ENCODE measurements at places on chromosomes 2 and 18.

- DNase-seq: no peak
These were observed 233.9 kb downstream of the GPD2 start for GRCh38 chr2:156670104-156670503.

GRCh38 chr2:555164-555922 is 121.9 kb downstream of the TMEM18 start:
- DNase-seq: no peak

DNA sequence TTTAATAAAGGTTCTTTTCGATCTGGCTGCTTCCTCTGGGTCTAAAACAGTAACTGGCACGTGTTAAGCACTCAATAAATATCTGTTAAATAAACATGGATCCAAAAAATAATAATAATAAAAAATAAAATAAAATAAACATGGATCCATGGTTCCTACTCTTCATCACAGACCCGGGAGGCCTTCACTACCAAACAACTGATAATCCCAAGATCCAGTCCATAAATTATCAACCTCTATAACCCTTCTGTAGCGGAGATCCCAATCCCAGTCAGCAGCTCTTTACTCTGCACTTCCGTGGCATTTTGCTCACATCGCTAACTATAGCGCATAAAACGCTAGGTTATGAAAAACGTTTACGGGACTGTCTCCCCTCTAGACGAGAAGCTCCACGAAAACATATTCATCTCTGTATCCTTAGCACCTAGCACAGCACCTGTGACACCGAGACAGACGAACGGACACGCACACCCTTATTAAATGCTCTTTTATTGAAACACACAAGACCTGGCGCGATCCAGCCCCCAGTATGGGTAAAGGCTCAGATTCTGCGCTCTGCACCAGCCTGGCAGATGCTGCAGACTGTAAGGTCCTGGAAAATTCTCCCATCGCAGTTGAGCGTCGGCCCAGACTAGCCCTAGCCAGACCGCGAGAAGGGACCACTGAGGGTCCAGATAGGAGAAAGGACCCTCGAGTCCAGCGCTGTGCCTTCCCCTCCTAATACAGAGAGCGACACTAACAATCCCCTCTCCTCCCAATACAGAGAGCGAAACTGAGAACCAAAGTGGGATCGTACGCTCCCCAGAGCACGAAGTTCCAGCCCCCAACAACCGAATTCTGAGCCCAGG is 770 bp downstream of the NBAS start:
- no peak for DNase-seq

DNA sequence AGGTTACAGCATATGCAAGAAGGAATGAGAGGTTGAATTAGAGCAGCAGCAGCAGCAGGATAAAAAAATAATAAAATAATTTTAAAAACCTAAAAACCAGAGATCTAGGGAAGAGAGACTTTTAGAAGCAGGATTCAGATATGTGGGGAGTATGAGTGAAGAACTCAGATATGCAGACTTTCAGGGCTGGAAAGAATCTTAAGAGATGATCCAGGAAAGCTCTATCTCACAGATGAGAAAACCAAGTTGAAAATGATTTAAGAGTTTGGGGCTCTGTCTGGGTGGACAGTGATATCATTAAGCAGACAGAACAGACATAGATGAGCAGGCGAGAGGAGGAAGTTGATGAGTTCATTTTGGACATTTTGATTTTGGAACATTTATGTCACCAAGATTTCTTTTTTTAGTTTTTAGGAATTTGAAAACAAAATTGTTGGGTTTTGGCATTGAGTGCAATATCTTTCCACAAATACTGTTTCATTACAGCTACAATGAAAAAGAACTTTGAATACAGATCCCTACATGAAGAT is 31.8 kb downstream of the BCL2 start:
- DNase-seq: no peak

GRCh38 chr2:226413498-226414130 is 386.0 kb downstream of the IRS1 start:
- no peak for DNase-seq

DNA sequence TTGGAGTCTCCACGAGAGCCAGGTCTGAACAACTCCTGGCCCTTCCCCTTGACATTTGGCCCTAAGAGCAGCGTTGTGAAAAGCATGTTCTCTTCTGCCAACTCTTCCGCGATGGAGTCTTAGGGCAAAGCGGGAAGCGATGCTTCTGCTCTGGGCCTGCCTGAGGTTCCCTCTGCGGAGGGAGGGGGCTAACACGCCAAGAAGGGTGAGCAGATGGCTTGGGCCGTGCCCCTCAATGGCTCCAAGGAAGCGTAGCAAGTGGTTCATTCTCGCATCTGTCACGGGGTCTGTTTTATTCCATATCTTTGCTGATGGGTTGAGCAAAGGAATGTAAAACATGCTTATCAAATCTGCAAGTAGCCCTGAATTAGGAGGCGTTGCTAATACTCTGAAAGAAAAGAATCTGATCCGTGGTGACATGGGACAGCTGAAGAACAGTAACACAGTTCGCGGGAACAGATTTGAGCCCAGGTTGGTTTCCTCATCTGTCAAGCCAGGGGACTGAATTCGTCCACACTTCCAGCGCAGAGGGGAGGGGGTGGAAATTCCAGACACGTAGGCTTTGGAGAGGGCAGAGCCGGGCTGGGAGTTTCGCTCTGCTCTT is 38.0 kb downstream of the DNMT3A start:
- DNase-seq: no peak

DNA sequence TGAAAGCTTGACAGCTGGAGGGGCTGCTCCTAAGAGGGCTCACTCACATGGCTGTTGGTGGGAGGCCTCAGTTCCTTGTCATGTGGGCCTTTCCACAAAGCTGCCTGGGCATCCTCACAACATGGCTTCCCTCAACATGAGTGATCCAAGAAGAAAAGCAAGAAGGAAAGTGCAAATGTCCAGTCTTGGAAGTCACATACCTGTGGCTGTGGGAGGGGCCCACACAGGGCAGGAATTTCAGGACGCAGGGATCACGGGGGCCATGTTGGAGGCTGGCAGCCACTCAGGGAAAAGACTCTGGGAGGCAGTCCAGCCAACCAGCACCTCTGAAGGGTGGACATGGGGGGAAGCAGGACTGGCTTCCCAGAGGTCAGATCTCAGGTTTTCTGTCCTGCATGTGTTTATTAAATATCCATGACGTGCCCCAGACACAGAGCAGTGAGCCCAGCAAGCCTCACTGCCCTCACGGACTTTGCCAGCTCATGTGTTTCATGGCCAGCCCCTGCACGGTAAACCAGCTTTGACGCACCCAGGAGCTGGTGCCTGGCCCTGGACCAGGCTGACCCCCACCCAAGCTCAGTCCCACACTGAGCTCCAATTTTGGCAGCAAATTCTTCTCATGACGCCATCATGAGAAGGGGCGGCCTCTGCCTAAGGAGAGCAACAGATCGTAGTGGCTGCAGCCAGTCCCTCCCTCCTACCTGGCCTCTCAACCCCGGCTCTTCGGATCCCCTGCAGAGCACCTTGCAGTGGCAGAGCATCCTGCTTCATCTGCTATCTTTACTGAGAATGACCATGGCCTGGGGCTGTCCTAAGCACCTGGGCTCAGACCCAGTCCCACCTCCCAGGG is 34.7 kb upstream of the GPR17 start:
- DNase-seq: peak; percentile 21

- no peak for DNase-seq
These were observed 66.7 kb downstream of the MARCHF4 start for GRCh38 chr2:216305574-216305973.

- no peak for DNase-seq
These were observed 18.8 kb downstream of the ARHGAP15 start for GRCh38 chr2:143148011-143148410.

DNA sequence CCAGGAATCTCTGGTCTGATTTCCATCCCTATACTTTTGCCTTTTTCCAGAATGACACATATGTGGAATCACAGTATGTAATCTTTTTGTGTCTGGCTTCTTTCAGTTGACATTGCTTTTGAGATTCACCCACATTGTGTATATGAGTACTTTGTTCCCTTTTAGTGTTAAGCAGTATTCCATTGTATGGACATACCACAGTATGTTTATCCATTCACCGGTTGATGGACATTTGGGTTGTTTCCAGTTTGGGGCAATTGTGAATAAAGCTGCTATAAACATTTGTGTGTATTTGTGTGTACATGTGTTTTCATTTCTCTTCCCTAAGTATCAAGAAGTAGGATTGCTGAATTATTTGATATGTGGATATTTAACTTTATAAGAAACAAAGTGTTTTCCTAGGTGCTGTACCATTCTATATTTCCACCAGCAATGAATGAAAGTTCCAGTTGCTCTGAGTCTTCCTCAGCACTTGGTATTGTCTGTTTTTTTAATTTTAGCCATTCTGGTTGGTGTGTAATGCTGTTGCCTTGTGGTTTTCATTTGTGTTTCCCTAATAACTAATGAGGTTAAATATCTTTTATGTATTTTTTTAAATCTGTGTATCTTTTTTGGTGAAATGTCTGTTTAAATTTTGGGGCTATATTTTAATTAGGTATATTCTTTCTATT is 203.5 kb upstream of the HAAO start:
- DNase-seq: no peak

GRCh38 chr2:42298996-42299754 is 61.8 kb downstream of the COX7A2L start:
- peak; percentile 20 for DNase-seq

GRCh38 chr2:3814706-3815245 is 111.4 kb downstream of the DCDC2C start:
- DNase-seq: no peak

DNA sequence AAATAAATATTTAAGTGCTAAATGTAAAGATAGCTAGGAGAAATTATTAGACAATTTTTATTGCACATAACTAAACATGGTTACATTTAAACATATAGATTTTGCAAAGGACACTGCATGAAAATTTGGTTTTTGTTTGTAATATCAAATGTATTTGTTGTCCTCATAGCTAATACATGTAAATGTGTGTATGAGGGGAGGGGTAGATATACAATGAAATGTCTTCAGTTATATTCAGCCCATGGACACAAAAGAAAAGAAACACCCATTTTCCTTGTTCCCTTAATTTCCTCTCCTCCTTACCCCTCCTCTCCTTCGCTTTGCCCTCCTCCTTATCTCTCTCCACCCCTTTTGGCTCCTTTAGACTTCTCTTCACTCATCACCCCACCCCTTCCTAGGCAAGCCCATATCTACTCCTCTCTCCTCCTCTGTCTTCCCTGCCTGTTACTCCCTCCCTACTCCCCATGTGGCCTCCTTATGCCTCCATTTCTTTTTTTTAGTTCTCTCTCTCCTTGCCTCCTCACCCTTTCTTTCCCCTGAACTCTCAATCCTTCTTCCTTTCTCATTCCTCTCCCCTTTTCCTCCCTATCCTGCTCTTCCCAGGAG is 1.4 kb downstream of the COL3A1 start:
- DNase-seq: no peak

GRCh38 chr2:224347176-224348051 is 54.5 kb downstream of the FAM124B start:
- no peak for DNase-seq

- DNase-seq: no peak
These were observed 178.0 kb downstream of the HDAC4 start for GRCh38 chr2:239222706-239223309.

DNA sequence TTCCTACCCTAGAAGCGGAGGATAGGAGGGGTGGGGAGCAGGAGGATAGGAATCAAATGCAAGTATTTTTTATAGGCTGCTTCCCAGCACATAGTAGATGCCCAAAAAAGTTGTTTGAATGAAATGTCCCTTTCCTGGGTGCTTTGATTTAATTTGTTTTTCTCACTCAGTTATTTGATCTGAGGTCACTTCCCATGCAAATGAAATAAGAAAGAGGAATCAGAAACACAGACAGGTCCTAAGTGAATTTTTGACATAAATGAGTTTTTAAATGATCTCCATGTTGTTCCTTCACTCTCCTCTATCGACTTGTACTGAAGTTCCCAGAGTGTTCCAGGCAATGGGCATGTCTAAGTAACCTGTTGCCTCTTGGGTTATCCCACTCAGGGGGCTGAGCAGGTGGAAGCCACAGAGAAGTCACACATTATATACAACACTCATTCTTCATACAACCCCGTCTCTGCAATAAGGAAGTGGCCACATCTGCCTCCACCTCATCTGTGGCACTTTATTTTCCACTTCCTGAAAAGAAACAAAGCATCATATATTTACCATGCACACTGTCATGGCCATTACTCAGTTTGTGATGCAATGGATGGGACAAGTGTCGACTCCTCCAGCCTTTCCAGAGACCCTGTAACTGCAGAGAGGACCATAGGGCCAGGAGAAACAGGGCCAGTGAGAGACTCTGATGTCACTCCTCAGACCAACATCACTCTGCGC is 81.9 kb upstream of the ZNF397 start:
- DNase-seq: no peak

DNA sequence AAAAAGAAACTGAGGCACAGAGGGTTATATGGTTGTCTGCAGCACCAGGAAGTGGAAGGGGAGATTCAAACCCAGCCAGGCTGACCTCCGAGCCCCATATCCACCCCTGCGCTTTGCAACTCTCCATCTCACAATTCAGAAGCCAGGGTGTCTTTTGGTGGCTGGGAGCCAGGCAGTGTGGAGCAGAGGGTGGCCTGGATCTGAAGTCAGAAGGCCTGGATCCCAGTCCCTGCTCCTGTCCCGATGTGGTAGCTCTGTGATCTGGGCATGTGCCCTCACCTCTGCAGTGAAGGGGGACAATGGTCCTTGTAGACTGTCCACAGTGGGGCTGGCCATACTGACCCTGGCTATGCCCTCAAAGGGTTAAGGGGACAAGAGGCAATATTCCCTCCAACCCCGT is 57.0 kb downstream of the CIB4 start:
- no peak for DNase-seq

DNA sequence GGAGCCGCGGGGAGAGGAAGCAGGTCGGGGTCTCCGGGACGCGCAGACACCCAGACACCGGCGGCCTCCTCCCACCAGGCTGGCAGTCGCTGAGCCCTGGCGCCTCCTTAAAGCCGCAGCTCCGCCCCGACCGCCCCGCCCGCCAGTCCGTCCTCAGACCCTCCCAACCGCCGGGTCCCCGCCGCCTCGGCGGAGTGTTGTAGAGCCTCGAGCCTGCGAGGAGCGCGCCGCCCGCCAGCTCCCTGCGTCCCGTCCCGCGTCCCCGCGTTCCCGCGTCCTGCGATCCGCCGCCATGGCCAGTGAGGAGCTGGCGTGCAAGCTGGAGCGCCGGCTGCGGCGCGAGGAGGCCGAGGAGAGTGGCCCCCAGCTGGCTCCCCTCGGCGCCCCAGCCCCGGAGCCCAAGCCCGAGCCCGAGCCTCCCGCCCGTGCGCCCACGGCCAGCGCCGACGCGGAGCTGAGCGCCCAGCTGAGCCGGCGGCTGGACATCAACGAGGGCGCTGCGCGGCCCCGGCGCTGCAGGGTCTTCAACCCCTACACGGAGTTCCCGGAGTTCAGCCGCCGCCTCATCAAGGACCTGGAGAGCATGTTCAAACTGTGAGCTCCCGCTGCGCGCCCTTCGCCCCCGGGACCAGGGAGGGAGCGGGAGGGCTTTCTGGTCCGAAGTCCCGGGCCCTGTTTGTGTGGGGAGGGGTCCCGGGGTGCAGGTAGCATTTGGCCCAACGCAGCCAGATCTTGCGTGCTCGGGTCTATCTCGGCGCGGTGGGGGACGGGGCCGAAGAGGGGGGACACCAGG is at the start of gene EFHD1:
Gene EFHD1, plus strand, starts transcription at position 192 of the 793 bp plus-strand sequence. Its CDS starts 101 bp downstream, at position 293.
- peak; percentile 48 for DNase-seq

DNA sequence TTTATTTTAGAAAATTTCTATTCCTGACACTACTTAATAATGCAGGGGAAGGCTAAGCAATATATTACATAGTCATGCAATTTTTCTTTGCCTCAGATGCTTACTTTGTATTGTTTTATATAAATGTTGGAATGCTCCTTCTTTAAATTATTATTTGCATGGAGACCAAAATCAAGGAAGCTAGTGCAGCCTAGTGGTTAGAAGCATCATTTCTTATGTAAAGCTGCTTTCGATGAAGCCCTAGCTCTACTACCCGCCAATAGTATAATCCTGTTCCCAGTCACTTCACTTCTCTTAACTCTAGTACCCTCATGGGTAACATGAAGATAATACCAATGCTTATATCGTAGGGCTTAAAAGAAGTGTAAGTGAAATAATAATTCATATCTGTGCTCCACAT is 198.9 kb downstream of the LRATD1 start:
- DNase-seq: no peak

All from CD8-positive, alpha-beta T cell (primary cell).